ENCODE measurements at places on chromosomes 3 and 15. TPM values are rescaled to one million over a fixed set of nuclear protein-coding genes. Genes with fewer than 3 reads are reported as not detected.

GRCh38 chr15:76059320-76060117 lies at the start of gene TMEM266:
TSS of gene TMEM266 (plus strand) at chr15:76059985. CDS start at chr15:76134264, 74,279 bp downstream.
- DNase-seq = peak; percentile 41

DNA sequence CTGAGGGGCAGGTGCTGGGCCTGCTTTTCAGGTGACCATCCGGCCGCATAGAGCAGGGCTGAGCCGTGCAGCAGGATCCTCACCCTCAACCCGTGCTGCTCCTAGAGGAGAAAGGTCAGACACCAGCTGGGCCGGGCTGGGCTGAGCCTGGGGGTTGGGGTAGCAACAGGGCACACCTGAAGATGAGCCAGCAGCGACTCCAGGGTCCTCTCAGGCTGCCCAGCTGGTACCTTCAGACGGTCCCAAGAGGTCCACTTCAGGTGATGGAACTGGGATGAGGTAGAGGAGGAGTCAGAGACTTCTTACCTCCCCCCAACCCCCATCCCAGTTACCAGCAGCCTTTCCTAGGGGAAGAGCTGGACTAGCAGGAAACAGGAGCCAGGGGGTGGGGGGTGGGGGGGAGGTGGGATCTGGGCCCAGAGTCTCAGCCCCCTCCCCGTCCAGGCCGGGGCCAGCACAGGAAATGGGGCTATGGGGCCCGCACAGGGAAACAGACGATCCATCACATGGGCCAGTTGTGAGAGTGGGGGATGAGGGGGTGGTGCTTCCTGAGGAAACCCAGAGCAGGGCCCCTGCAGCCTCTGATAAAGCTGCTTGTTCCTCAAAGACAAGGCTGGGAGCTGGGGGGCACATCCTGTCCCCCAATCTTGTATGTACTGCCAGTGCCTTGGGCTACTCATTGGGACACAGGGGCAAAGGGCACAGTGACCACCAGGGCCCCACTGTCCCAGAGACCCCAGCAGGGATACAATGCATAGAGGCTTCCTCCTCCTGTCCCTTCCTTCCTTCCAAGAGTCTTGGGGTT lies 3.0 kb downstream of the INKA1 start:
- peak; percentile 81 for DNase-seq

DNA sequence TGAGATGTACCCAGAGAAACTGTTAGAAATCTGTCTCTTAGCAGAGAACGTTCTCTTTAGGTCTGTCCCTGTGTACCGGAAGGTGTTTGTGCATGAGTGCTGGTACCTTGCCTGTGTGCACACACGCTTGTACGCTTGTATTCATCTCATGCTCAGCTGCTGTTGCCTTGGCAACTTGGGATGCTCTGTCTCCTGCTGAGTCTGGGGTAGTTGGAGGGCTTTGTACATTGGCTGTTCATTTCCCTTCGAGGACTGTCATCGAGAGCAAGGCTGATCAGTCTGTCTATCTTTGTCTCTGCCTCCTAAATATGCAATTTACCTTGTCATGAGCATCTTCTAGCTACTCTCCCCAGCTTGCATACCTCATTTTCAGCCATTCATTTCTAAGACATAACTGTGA lies 147.2 kb downstream of the SLCO3A1 start:
- DNase-seq = no peak

GRCh38 chr3:29339016-29339833 lies 58.4 kb downstream of the RBMS3 start:
- no peak for DNase-seq

DNA sequence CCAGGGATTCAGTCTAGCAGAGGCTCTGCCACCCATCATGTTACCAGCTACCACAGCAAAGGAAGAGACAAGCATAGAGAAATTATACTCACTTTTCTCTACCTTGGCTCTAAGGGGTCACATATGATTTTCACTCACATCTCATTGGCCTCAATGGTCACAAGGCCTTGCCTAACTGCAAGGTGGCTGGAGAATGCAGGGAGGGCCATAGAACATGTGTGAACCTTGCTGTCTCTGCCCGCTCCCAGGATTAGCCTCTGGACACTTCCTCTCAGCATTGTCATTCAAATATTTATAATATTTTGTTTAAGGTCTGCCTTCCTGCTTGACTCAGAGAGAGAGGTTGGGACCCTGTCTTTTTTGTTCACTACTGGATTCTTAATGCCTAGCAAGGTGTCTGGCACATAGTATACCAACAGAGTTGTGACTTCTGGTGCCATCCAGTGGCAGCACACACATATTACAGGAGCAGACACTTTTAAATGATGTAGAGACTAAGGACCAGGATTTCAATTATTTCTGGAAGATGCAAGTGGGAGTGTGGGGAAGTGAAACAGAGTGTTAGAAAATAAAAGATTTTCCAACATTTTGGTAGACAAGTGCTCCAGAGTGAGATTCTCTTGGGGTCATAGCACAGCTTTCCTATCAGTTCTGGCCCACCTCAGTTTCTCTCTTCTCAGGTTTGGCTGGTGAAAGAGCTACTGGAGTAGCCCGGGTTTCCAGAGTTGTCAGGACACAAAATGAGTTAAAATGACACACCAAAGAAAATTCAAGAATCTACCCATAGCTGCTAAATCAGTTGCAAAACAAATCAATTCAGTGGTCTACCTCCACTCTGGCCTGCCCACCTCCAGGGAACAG lies 119.0 kb upstream of the RASGRP1 start:
- peak; percentile 25 for DNase-seq

DNA sequence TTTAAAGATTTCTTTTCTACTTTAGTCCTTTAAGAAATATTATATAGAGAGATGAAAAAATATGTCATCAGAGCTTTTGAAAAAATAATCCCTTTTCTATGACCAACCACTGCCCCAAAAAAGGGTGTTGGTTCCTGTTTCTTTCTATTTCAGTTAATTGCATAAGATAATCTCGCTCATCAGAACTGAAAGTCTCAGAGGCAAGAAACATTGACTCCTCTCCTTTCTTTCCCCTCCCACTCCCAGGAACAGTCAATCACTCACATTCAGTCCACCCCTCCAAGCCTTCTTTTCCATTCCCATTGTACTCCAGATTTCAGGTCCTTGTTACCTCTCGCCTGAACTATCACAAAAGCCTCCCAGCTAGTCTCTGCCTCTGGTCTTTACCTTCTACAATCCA lies 153.7 kb upstream of the ABI3BP start:
- no peak for DNase-seq

DNA sequence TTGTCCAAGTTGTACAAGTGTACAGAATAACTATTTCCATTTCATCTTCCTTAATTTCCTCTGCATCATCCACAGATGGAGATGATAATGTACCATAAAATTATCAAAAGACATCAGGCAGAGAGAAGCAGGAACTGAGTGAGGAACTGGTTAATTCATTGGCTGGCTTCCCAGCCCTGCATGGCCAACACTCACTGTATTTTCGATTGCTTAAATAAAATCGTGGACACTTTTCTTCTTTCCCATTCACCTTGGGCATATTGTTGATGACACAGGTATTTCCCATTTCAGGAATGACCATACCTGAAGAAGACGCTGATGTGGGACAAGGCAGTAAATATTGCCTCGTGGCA lies 144.2 kb upstream of the ABHD17C start:
- DNase-seq = no peak

- DNase-seq = no peak
Observed at GRCh38 chr3:175898194-175898593, 1039.1 kb downstream of the NAALADL2 start.

- DNase-seq = no peak
Observed at GRCh38 chr15:69092159-69092558, 68.3 kb upstream of the GLCE start.

DNA sequence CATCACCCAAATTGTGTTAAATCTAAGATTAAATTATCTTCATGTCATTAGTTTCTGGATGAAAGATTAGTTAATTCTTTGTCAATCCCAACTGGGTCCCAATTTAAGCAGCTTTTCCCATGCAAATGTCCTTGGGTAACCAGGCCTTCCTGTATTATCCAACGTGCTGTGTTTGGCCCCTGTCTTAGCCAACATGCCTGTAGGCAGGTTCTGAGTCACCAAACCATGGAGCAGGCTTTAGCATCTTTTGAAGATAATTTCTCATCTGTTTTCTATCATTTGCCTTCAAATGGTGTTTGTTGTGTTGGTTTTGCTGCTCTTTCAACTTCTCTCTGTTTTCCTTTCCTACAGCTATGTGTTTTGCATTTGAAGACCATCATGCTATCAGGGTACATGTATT lies 216.2 kb downstream of the ITPR1 start:
- no peak for DNase-seq

DNA sequence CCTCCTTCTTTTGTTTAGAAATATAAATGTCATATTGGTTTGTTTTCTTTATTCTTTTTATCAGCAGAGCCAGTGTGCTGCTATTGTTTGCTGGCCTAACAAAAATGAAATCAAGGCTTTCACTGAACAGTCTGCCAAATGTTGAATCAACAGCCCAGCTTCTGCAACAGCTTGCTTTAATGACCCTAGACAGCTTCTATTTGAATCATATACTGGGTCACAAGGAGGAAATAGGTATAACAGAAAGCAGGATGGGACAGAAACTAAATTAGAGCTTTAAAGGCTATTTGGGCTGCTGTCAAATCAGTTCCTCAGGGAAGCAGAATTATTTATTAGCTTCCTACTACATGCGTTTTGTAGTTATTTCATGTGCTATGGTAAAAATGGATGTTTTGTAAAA lies 12.1 kb upstream of the DNAJC13 start:
- no peak for DNase-seq

RTP3 gene
- polyA plus RNA-seq = not detected

DNA sequence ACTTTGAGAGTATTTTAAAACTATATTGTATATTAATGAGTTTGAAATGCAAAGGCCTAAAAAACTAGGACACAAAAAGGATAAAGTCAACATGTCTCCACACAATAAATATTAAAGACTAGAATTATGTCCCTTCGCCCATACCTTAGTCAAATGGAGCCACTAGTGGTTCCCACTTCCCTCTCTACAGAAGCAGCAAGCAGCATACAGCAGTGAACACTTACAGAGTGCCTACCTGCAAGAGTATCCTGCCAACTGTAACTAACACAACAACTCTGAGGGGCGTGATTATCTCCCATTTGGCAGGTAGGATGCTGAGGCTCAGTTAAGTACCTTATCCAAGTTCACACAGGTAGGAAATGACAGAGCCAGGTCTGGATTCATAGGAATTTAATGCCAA lies 17.2 kb downstream of the DYNC1LI1 start:
- no peak for DNase-seq

DNA sequence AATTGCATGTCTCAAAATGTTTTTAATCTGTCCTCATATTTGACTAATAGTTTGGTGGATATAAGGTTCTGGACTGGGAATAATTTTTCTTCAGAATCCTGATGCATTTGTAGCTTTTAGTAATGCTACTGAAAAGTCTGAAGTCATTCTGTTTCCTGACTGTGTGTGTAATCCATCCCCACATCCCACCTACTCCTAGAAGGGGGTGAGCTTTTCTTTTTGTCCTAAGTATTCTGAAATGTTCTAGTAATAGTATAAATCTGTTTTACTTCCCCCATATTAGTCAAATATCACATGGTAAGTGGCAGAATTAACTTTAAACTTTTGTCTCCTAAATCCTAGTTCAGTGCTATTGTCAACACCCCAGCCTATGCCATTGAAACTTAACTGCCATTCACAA lies 162.8 kb downstream of the GREM1 start:
- DNase-seq = no peak

DNA sequence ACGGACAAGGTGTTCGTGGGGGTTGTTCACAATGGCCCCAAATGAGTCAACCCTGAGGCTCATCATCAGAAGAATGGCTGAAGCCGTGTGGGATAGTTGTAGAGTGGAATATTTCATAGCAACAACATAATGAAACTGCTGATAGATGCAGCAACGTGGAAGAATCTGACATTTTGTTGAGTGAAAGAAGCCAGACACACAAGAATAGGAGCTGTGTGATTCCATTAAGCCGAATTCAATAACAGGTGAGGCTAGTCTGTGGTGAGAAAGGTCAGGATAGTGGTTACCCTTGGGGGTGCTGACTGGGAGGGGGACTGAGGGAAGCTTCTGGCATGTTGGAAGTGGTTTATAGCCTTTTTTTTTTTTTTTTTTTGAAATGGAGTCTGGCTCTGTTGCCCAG lies 144.0 kb downstream of the SMAD6 start:
- no peak for DNase-seq

GRCh38 chr3:171811295-171811912 lies 1.1 kb upstream of the PLD1 start:
- DNase-seq = peak; percentile 50

- DNase-seq = no peak
Observed at GRCh38 chr3:110646496-110646895, 425.1 kb upstream of the NECTIN3 start.

DNA sequence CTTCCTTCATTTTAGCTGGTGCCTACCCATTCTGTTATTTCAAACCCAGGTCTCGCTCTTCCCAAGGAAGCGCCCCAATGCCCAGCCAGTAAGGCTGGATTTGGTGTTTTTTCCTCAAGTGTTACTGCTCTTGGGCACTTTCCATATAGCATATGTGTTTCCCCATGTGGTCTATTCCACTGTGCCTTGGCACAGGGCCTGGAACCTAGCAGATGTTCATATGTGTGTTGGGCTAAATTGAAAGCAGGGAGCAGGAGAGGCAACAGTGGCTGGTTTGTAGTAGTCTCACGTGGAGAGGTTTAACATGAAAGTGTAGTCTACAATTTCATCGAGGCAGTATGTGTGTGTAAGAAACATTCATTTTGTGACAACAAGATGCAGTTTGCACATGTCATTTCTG lies 48.2 kb upstream of the TEX264 start:
- DNase-seq = no peak

TIMP4 gene
- 0.91 TPM for polyA plus RNA-seq

- DNase-seq = no peak
Observed at GRCh38 chr3:36944012-36944640, 728 bp downstream of the TRANK1 start.

DNA sequence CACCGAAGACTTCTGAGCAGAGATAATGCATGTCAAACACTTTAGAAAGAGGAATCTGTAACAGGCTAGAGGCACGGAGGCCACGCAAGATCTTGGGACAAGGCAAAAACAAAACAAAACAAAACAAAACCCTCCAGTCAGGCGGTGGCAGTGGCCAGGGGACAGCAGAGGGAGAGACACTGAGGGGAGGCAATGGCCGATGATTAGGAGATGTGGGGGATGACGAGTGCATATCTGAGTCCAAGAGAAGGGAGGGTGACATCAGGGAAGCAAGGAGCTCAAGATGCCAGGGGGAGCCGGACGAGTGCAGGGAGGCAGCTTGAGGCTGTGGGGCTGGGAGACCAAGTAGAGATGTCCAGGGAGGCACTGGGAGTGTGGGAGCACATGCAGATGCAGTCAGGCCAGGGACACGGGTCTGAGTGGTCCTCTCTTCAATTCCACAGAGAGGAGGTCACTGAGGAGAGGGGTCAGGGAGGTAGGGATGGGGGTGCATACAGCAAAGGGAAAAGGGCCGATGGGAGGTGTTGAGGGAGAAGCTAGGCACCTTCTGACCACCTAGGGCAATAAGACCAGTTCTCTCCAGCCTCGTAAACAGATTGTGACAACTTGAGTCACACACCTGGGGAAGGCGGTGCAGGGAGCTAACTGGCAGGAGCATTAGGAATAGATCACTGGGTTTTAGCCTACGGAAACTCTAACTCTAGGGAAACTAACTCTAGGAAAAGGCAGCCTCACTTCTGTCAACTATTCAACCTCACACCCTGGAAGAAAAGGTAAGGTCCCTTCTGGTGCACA lies 29.6 kb downstream of the SLCO2A1 start:
- DNase-seq = no peak

TMEM158 gene
- polyA plus RNA-seq = 2.1 TPM

Data from large intestine (tissue), 12 donors.